Smooth muscle cell of bladder (primary cell): ENCODE measurements at places on chromosomes 2 and 18. TPM values are rescaled to one million over a fixed set of nuclear protein-coding genes. Genes with fewer than 3 reads are reported as not detected.

The ABCG8 gene
- total RNA-seq = not detected in 2 replicates

The IL18RAP gene
- total RNA-seq = not detected in 2 replicates

The FZD7 gene
- 68.4 and 109 TPM in 2 replicates for total RNA-seq

The IL36G gene
- total RNA-seq = not detected in 2 replicates

The CTIF gene
- 31.4 and 43.4 TPM in 2 replicates for total RNA-seq

The COL4A4 gene
- 0.14 and 0.65 TPM in 2 replicates for total RNA-seq

The DTNA gene
- total RNA-seq = 7.4 and 11.7 TPM in 2 replicates

The COL4A3 gene
- total RNA-seq = under 0.01 and 0.18 TPM in 2 replicates

The ABHD1 gene
- total RNA-seq = not detected in 2 replicates

The RETREG2 gene
- 52.1 and 91.3 TPM in 2 replicates for total RNA-seq

The GRHL1 gene
- 0.37 and 0.57 TPM in 2 replicates for total RNA-seq

The GDF7 gene
- 0.09 and 0.14 TPM in 2 replicates for total RNA-seq

The DIPK1C gene
- total RNA-seq = not detected in 2 replicates

The DSC2 gene
- under 0.01 TPM in 1 of 2 replicates, not detected in the other for total RNA-seq

The TBR1 gene
- under 0.01 TPM in 1 of 2 replicates, not detected in the other for total RNA-seq

The RNU2-63P gene
- 325 TPM in 1 of 2 replicates, not detected in the other for total RNA-seq

The NCL gene
- total RNA-seq = 117 and 198 TPM in 2 replicates

The ALPG gene
- not detected in 2 replicates for total RNA-seq

The CFAP65 gene
- not detected in 2 replicates for total RNA-seq

The HOXD10 gene
- under 0.01 and 0.18 TPM in 2 replicates for total RNA-seq

The MSTN gene
- total RNA-seq = 0.09 and 0.14 TPM in 2 replicates

The FNDC4 gene
- 11.9 and 14.0 TPM in 2 replicates for total RNA-seq

The DSC3 gene
- total RNA-seq = 0.09 and 0.14 TPM in 2 replicates

The MGAT4A gene
- total RNA-seq = 0.28 and 0.74 TPM in 2 replicates

The ALS2 gene
- total RNA-seq = 22.3 and 30.0 TPM in 2 replicates

The POTEJ gene
- not detected in 2 replicates for total RNA-seq

The CPLX4 gene
- total RNA-seq = not detected in 2 replicates

The ERFE gene
- 1.7 and 7.3 TPM in 2 replicates for total RNA-seq

The SAG gene
- total RNA-seq = not detected in 2 replicates

The MCEE gene
- total RNA-seq = 23.0 and 24.7 TPM in 2 replicates

The KCNS3 gene
- total RNA-seq = 0.43 and 3.0 TPM in 2 replicates

The CCDC74B gene
- total RNA-seq = 2.3 and 6.5 TPM in 2 replicates

The HOXD8 gene
- 1.1 and 1.6 TPM in 2 replicates for total RNA-seq

The AKAIN1 gene
- total RNA-seq = not detected in 2 replicates

The NT5C1B gene
- total RNA-seq = not detected in 2 replicates

The RNF125 gene
- 0.28 TPM in 2 replicates for total RNA-seq

The MROH2A gene
- total RNA-seq = under 0.01 and 0.14 TPM in 2 replicates

The VAMP5 gene
- total RNA-seq = 32.8 and 39.0 TPM in 2 replicates

The MAPK4 gene
- 0.09 TPM in 1 of 2 replicates, not detected in the other for total RNA-seq

The SPP2 gene
- total RNA-seq = not detected in 2 replicates

The SH2D6 gene
- total RNA-seq = 0.14 and 0.55 TPM in 2 replicates

The CHN1 gene
- total RNA-seq = 10.3 and 12.8 TPM in 2 replicates

The MAPRE2 gene
- 7.1 and 11.7 TPM in 2 replicates for total RNA-seq

The COLEC11 gene
- total RNA-seq = 0.57 and 1.4 TPM in 2 replicates

The SLC40A1 gene
- total RNA-seq = 28.0 and 103 TPM in 2 replicates

The LRRC30 gene
- not detected in 2 replicates for total RNA-seq

The AMER3 gene
- not detected in 2 replicates for total RNA-seq

The HDAC4 gene
- 15.5 and 21.7 TPM in 2 replicates for total RNA-seq
